ENCODE measurements at places on chromosomes 12 and 14.

DNA sequence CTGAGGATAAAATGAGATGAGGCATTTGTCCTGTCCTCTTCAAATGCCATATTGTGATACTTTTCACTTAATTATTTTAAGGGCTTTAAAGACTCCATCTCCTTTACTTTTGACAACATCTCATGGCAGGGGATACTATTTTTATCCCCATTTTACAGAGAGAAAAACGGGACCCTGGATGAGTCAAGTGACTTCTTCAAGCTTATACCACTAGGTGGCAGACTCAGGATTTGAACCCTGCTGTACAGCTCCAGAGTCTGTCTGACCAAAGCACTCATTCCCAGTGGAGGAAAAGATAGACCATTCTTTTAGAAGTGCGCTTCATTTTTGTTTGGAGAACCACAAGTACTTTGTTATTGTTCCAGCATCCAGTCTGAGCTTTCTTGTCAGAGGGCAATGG lies 1.7 kb upstream of the SMOC1 start:
- DNase-seq: no peak

GRCh38 chr12:13375583-13376345 lies 179.2 kb downstream of the EMP1 start:
- DNase-seq: no peak

- DNase-seq: no peak
Observed at GRCh38 chr14:69289811-69290520, 30.0 kb downstream of the GALNT16 start.

- DNase-seq: no peak
Observed at GRCh38 chr12:31906557-31907301, 52.5 kb upstream of the RESF1 start.

GRCh38 chr12:53623548-53624385 lies 2.4 kb downstream of the ATF7 start:
- DNase-seq: no peak

DNA sequence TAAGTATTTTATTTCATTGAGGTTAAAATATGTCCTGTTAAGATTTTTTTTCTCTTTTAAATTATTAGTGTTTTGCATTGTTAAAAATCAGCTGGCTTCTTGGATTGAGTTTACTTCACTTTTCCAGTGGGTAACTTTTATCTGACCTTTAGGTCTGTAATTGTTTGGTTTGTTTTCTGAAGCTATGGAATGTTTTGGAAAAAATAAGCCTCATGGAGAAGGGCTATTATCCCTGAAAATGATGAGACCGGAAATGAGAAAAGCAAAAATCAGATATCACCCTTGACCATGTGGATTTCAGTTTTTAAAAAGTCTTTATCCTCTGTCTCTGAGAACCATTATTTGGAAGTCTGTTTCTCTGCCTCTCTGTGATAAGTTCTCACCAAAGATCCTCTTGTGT lies 180.9 kb downstream of the RAD51B start:
- no peak for DNase-seq

GRCh38 chr14:71117839-71118743 lies 210.8 kb downstream of the PCNX1 start:
- DNase-seq: no peak

DNA sequence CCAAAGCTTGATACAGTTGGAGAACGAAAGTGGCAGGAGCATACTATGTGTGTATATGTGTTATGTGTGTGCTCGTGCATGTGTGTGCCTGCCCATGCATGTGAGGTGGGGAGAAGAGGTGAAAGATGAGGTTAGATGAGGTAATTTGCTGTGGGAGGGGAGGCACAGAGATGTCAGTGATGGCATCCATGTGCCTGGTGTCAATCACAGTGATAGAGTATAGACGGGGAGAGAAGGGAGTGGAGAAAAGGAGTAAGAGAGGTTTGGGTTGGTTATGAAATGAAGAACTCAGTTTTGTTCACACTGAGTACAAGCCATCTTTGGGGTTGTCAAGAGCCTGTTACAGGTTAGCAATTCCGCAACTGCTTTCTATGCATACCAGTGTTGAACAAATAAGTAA lies 14.6 kb upstream of the NYNRIN start:
- no peak for DNase-seq

- DNase-seq: no peak
Observed at GRCh38 chr12:57936513-57936883, 4.9 kb upstream of the ATP23 start.

- no peak for DNase-seq
Observed at GRCh38 chr14:58747181-58747580, 109.4 kb downstream of the DACT1 start.

DNA sequence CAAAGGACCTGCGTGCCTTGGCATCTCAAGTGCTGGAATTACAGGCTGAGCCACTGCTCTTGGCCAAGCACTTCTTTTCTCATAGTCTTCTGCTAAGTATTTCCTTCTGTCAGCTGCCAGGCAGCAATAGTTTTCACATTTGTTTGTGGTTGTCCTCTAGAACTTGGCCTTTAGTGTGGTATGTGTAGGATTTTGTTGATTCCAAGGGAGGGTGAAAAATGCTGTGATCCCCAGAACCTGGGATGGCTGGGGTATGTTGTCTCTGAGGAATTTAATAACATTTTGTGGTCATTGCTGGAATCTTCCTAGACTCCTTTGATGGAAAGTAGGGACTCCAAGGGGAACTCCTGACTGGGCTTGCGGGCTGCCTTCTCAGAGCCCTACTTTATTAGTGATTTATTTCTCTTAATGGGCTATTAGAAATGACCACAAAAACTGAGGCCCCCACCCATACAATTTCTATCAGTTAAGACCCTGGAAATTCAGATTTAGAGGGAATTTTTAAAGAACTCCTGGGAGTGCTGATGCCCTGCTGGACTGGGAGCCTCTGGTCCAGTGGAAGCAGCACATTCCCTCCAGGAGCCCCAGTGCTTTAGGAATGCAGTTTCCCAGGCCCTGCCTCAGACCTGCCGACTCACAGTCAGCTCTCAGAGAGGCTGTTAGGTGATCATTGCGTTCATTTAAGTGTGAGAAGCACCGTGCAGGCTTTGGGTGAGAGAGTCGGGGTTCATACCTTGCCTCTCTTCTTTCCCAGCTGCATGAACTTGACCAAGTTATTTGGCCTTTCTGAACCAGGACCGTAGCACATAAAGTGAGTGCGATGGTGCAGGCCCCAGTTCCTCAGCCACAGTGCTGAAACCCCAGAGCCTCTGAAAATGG lies 22.7 kb downstream of the TRAF3 start:
- no peak for DNase-seq

- DNase-seq: no peak
Observed at GRCh38 chr14:105817971-105818711, 291.8 kb downstream of the TMEM121 start.

DNA sequence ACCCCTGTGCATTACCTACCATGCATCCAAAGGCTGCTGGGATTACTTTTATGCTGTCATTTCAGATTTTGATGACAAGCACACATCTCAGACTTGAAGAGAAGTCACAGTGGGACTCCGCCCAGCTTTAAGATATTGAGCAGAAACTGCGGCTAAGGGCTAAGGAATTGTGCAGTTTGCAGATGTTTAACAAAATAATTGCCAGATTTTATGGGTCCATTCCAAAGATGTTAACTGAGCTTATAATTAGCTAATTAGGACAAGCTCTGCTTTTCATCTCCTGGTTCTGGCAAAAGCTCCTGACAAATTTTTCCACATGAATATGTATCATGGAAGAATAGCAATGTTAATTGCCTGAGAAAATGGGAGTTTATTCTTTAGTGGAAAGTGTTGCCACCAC lies 344.4 kb upstream of the ATXN7L3B start:
- DNase-seq: no peak

DNA sequence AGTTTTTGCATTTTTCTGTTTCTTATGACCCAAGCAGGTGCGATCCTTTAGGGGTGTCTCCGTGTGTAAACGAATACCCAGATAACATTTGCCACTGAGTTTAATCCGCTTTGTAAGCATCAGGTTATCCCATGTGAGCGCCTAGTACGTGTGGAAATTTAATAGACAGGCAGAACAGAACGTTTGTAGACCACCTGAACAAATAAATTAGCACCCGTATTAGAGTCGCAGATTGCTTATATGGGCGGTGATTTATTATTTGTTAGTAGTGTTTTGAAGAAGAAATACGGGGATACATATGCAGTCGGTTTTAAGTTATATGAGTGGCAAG lies 325 bp downstream of the C12orf60 start:
- no peak for DNase-seq

GRCh38 chr14:50910495-50911420 lies 33.5 kb downstream of the PYGL start:
- DNase-seq: no peak

DNA sequence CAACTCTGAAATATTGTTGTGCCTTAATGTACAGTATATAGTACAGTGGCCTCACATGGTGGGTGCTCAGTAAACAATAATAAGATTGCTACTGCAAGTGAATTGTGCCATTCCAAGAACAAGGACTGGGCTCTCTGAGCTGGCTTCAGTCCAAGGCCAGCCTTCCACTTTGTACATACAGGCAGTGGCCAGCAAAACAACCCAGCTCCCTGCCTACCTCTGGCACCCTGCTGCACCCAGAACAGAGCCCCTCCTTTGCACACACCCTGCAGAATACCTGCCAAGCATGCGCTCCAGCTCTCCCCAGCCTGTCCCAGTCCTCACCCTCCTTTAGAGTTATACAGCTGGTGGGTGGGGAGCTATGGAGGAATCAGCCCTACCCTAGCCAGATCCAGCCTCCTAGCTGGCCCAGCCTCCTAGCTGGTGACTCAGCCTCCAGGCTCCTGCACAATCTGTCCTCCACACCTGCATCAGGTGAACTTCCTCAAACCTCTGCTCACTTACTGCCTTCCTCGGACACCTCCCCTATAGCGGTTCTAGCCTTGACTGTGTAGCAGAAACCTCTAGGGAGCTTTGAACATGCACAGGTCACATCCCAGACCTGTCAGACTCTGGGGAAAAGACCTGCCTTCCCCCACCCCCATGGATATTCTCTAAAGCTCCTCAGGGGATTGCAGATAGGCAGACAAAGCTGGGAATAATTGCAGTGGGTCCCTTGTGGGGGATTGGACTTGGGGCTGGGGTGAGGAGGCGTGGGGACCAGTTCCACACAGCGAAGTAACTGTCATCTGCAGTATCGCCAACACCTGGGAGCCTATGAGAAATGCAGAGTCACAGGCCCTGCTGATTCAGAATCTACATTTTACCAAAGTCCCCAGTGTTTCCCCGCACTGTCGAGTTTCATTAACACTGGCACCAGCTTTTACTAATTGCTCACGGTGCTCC lies 17.9 kb downstream of the ZDHHC22 start:
- no peak for DNase-seq

GRCh38 chr12:70744178-70744577 lies 106.9 kb upstream of the PTPRB start:
- no peak for DNase-seq

DNA sequence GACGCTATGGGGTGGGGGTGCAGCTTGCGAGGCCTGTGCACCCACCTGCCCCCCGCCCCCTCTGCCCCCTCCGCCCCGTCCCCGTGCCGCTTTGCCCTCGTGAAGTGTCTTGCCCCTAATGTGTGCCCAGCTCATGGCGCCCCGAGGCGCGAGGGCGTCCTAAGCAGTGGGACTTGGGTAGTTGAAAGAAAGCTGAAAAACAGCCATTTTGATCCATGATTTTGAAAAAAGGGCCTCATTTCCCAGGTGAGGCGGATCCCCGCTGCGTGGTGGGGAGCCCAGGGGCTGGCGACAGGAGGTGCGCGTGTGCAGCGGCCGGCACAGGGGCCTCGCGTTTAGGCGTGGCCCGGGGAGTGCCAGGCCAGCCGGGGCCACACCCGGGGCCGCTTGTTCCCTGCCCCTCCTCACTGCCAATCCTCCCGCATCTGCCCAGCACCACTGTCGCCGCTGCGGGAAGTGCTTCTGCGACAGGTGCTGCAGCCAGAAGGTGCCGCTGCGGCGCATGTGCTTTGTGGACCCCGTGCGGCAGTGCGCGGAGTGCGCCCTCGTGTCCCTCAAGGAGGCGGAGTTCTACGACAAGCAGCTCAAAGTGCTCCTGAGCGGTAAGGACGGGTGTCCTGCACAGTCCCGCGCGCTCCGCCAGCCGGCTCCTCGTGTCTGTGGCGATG lies 11.8 kb downstream of the ZFYVE21 start:
- DNase-seq: no peak

- no peak for DNase-seq
Observed at GRCh38 chr14:34251662-34252061, 210.4 kb downstream of the SPTSSA start.

- DNase-seq: no peak
Observed at GRCh38 chr12:2540535-2540941, 254.2 kb upstream of the FKBP4 start.

- no peak for DNase-seq
Observed at GRCh38 chr14:68922886-68923285, 56.2 kb downstream of the ACTN1 start.

GRCh38 chr14:79421811-79422210 lies 789.5 kb downstream of the DIO2 start:
- no peak for DNase-seq

GRCh38 chr14:105099778-105100177 lies 34.5 kb upstream of the GPR132 start:
- no peak for DNase-seq

DNA sequence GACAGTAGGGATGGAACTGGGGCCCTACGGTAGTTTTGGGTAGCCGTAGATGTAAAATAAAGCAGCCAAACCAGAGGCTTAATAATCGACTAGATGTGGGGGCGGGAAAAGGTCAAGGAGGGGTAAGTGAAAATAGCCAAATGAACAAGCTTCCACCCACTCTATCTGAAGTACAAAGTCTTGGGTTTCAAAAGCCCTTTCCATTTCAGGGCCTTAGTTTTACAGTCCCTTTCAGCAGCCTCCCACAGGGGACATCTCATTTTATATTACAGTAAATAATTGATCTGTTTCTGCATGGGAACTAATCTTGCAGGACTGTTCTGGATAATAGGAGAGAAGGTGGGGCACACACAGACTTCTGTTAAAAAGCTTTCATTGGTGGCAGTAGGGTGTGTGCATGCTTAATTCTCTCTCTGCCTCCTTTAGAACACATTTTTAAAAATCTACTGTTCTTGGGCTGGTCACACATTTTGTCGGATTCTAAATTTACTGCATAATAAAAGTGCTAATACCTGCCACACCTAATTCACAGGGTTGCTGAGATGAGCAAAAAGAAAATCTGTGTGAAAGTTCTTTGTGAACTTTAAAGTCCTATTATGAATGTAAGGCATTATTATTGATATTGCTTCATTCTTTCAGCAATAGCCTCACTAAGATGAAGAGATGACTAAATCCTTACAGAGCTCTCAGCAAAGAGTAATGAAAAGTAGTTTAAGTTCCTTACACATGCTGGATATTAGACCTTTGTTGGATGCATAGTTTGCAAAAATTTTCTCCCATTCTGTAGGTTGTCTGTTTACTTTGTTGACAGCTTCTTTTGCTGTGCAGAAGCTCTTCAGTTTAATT lies 104.6 kb downstream of the ITPR2 start:
- DNase-seq: peak; percentile 21

GRCh38 chr12:26346736-26347135 lies 151.4 kb downstream of the SSPN start:
- no peak for DNase-seq

DNA sequence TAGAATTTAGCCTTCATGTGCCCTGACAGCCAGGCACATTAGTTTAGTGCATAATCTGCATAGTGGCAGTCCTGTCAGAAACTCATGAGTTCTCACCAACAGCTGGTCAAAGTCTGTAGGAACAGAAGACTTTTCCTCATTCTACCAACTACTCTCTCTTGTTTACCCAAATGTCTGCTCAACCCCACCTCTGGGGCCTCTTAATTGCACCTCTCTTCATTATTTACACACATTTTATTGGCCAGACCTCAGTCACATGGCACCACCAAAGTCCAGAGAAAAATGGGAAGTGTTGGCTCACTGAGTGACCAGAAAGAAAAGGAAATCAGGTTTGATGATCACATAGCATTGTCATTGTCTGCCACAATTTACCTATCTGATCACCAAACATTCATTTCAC lies 114.6 kb upstream of the PLXNC1 start:
- no peak for DNase-seq

- no peak for DNase-seq
Observed at GRCh38 chr12:19988948-19989347, 379.4 kb upstream of the PDE3A start.

All from stimulated activated CD8-positive, alpha-beta memory T cell treated with anti-CD3 and anti-CD28 coated beads, Interleukin-15, amount 100 ng/mL, for 48 hours (primary cell).